ENCODE measurements at places on chromosomes 1 and 21.
A peak's percentile ranks its signal among the peaks of the same experiment; 100 is the strongest.

- no peak for DNase-seq
Measured at GRCh38 chr1:230020451-230020850, 46.6 kb upstream of the GALNT2 start.

GRCh38 chr1:117188816-117189437 lies 21.8 kb downstream of the VTCN1 start:
- DNase-seq = no peak

GRCh38 chr1:3053986-3054385 lies 15.0 kb upstream of the PRDM16 start:
- DNase-seq = no peak

- DNase-seq = no peak
Measured at GRCh38 chr1:89954401-89954800, 40.5 kb upstream of the ZNF326 start.

- no peak for DNase-seq
Measured at GRCh38 chr1:1421147-1421906, at the start of gene ANKRD65. TSS of gene ANKRD65 (minus strand) at chr1:1421276. CDS start at chr1:1421005, 271 bp downstream.

GRCh38 chr21:33069994-33070743 lies at the start of gene OLIG1:
TSS of gene OLIG1 (plus strand) at chr21:33070141. CDS start at chr21:33070247, 106 bp downstream.
- no peak for DNase-seq

DNA sequence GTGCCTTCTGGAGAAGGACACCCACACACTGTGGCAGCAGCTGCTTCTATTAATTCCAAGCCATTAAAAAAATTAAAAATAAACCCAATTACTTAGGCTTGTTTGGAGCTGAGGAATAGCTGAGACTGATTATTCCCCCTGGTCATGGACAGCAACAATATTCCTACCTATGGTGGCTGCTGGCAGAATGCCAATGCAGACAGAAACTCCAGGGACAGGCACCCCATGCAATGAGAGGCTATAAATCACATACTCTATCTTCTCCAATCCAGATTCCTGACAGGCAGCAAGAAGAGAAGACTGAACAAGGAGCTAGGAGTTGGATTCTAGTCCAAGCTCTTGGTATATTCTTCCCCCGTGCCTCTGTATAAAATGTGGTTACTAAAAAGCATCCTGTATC lies 275.4 kb upstream of the BEND5 start:
- DNase-seq = no peak

DNA sequence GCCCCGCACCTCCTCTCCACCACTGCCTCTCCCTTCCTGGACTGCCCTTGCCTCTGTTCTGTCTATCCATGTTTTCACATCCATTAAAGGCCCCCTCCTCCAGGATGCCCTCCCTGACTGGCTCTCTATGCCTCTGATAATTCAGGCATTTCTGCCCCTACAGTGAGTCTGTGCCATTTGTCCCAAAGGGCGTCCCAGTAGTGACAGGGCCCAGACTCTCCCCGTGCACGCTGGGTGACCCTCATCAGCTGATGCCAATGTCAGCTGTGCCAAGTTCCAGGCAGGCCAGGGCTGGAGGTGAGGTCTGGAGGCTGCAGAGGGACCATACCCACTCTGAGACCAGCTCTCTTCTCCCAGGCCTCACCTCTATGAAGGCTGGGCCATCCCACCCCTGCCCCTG lies 3.2 kb upstream of the PLEKHG5 start:
- no peak for DNase-seq

DNA sequence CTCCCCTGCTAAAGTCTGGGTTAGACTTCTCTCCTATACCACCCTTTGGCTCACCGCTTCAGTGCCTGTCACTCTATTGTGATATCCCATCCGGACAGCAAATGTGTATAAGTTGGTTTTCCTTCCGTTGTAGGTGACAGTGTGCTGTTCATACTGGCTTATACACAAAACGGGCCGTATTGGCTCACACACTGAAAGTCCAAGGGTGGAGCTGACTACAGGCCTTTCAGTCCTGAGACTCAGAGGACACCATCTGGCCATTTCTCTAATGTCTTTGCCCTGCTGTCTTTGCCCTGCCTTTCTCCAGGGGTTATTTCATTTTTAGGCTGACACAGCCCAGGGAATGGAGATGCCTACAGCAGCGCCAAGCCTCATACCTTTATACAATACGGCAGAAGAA lies 90.7 kb downstream of the URB2 start:
- no peak for DNase-seq

DNA sequence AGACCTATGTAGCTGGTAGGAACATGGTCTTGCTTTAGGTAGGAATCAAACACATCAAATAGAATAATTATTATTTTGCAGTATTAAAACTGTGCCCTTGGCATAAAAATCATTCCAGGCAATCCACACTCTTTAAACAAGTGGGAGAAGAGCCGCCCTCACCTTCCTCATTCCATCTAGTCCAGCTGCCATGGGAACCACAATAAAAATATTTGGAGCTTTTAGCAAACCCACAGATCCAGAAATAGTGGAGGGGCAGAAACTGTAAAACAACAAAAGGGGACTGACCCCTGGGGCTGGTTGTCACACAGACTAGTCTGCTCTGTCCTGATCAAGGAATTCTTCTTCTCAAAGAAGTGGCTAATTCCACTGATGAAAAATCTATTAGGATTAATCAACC lies 61.6 kb downstream of the PTPRC start:
- DNase-seq = no peak

- no peak for DNase-seq
Measured at GRCh38 chr1:102002057-102002456, 5.3 kb upstream of the OLFM3 start.

GRCh38 chr1:226433341-226433720 lies 25.4 kb upstream of the PARP1 start:
- DNase-seq = no peak

GRCh38 chr21:18368205-18368604 lies 35.4 kb downstream of the TMPRSS15 start:
- no peak for DNase-seq

- no peak for DNase-seq
Measured at GRCh38 chr1:952201-952600, 6.9 kb downstream of the NOC2L start.

DNA sequence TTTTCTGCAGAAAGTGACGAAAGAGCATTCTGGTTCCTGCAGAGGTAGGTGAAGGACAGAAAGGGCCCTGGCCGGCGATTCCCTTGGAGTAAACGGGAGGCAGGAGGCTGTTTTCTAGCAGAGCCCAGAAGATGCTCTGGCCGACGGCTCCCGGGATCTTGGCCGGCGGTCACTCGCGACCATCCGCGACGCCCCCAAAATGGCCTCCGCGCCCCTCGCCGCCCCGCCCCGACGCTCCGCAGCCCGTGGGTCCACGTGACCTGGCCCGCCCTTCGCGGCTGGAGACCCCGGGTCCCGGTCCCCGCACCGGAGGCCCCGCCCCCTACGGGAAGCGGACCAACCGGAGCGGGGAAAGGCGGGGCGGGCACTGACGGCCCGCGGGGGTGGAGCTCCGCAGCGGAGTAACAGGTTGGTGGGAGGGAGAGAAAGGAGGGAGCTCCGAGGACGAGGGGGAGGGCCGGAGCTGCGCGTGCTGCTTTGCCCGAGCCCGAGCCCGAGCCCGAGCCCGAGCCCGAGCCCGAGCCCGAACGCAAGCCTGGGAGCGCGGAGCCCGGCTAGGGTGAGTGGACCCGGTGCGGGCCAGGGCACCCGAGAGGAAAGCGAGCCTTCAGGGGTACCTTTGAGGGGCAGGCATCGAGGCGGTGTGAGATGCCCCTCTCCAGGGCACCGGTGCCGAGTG lies at the start of gene CGN:
CGN (plus strand) TSS at position 431 of the 679 bp plus-strand sequence. CDS start 7,133 bp downstream, outside the sequence.
- peak; percentile 88 for DNase-seq

GRCh38 chr1:29243023-29243870 lies 6.9 kb downstream of the PTPRU start:
- DNase-seq = no peak

GRCh38 chr1:226964611-226965486 lies 24.8 kb downstream of the COQ8A start:
- DNase-seq = no peak

- DNase-seq = no peak
Measured at GRCh38 chr1:168053681-168054080, 83.0 kb downstream of the GPR161 start.

GRCh38 chr1:109918671-109919070 lies 8.0 kb downstream of the CSF1 start:
- no peak for DNase-seq

- no peak for DNase-seq
Measured at GRCh38 chr1:184604152-184604900, 150.3 kb downstream of the EDEM3 start.

DNA sequence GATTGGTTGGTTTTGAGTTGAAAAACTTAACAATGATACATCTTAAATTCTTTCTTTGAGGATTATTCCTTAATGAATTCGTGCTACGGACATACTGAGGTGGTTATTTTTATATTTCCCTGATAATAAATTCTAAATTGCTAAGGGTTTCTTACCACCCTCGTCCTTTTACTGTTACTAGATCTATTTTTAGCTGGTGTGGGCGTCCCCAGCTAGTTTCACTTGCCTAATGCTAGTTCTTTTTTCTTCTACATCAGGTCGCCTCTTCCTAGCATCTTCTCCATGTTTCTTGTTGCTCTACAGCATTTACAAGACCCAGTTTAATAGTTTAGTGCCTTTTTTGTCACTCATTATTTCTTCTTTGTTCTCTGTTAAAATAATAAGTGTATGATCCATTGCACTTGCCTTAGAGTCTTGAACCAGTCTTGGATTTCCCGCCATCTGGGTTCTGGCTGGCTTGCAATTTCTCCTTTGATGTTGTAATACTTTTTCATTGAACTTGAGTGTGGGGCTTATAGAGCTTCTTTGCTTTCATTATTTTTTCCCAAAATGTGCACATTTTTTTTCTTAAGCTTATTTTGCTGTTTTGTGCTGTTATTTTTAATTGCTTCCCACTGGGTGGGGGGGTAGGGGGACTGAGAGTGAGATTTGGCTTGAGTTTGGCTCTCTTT lies 677 bp upstream of the HSD11B1 start:
- DNase-seq = no peak

DNA sequence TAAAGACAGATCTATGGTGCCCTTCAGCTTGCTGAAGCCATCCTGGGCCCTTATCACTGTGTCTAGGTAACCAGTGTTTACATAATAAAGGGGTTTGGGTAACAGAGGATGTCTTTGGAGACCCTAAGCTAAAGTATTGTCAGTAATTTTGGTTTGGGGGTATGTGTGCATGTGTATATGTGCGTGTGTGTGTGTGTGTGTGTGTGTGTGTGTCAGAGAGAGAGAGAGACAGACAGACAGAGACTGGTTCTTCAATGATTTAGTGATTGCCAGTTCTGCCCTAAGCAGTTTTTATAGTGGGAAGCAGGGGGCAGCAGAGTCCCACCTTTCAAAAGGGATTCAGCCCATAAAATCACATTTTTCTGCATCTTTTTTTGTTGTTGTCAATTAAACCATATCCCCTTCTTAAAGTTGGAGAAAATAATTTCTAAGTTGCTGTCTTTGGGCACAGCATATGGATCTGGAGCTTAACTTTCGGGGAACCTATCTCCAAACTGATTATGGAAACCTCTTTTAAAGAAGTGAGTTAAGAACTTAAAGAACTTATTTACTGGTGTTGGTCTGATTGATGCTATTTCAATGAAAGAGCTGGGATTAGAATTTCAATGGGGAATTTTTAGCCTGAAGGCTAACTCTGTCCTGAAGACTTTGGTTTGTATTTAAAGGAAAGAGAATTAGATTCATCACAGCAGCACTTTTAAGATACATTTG lies 51.1 kb downstream of the ZNF326 start:
- no peak for DNase-seq

- DNase-seq = no peak
Measured at GRCh38 chr1:219325368-219325742, 151.7 kb downstream of the LYPLAL1 start.

GRCh38 chr1:55828044-55828443 lies 612.9 kb upstream of the USP24 start:
- no peak for DNase-seq

GRCh38 chr1:21655259-21655658 lies 13.9 kb downstream of the RAP1GAP start:
- DNase-seq = no peak

DNA sequence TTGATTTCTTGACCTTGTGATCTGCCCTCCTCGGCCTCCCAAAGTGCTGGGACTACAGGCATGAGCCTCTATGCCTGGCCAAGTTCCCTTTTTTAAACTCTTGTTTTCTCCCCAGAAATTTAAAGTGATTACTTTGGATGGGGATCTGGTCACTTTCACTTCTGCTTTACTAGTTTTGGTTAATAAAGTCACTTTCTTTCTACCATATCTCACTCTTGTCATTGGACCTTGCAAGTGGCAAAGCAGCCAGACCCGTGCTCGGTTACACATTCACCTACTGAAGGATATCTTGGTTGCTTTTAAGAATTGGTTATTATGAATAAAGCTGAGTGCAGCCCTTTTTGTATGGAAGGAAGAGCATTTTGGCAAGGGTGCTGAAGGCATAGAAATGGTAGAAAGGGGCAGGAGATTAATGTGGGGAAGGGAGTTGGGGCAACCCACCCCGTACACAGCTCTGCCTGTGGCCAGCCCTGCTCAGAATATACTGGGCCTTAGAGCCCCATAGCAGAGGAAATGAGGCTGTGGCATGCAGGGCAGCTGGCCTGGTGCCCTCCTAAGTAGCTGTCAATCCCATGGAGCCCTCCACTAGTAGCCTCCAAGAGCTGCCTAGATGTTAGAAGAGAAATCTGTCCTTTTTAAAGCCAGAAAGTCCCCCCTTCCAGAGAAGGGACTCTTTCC lies 40.7 kb downstream of the CD2 start:
- DNase-seq = no peak

GRCh38 chr21:43975469-43976098 lies 36.5 kb upstream of the TRAPPC10 start:
- peak; percentile 86 for DNase-seq

- no peak for DNase-seq
Measured at GRCh38 chr1:185534801-185535200, 199.4 kb upstream of the HMCN1 start.

DNA sequence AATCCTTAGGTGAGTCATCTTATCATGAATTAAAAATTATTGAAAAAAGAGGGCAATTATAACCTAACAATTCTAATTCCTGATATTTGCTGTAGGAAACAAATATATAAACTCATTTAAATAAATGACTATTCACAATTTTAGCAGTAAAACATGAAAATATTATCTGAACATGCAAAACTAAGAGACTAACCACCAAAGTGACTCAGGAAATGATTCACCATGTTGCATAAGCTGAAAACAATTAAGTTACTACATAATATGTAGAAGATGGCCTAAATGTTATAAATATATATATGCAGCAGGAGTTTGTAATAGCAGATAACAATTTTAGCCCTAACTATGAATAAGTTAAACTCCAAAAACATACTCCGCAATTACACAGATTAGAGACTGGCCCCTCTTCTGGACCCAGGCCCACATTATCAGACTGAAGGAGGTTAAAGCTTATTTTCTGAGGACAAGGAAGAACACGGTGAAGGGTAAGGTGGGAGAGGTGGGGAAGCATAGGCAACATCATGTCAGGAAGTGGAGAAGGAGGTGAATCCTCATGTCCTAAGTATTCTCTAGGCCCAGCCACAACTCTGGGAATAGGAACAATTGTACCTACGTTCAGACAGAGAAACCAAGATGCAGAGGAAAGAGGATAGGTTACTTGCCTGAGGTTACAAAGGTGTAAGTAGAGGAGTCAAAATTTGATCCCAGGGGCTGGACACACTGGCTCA lies 15.6 kb upstream of the AIM2 start:
- no peak for DNase-seq

GRCh38 chr1:157969697-157970485 lies 23.6 kb upstream of the KIRREL1 start:
- DNase-seq = no peak

- no peak for DNase-seq
Measured at GRCh38 chr1:98086156-98086555, 165.3 kb upstream of the DPYD start.

Data from activated CD8-positive, alpha-beta memory T cell treated with anti-CD3 and anti-CD28 coated beads, Interleukin-2, amount 10 ng/mL, durations not matched to agents 7 days and 5 days (primary cell).